ENCODE measurements at places on chromosomes 5 and 9.

DNA sequence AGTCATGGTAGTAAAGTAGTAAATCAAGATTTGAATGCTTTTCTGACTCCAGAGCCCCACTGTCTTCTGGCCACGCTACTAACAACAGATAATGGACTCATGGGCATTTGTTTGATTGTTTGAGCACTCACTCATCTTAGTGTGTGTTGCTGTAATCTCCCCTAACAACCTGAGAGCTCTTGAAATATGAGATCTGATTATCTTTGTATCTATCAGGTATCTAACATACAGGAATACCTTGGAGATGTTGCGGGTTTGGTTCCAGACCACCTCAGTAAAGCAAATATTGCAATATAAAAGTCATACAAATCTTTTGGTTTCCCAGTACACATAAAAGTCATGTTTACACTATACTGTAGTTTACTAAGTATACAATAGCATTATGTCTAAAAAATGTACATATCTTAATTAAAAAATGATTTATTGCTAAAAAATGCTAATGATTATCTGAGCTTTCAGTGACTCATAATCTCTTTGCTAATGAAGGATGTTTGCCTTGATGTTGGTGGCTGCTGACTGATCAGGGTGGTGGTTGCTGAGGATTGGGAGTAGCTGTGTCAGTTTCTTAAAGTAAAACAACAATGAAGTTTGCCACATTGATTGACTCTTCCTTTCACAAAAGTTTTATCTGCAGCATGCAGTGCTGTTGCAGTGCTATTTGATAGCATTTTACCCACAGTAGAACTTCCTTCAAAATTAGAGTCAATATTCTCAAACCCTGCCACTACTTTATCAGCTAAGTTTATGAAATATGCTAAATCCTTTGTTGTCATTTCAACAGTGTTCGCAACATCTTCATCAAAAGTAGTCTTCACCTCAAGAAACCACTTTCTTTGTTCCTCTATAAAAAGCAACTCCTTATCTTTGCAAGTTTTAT lies 92.2 kb downstream of the ZNF462 start:
- no peak for DNase-seq

DNA sequence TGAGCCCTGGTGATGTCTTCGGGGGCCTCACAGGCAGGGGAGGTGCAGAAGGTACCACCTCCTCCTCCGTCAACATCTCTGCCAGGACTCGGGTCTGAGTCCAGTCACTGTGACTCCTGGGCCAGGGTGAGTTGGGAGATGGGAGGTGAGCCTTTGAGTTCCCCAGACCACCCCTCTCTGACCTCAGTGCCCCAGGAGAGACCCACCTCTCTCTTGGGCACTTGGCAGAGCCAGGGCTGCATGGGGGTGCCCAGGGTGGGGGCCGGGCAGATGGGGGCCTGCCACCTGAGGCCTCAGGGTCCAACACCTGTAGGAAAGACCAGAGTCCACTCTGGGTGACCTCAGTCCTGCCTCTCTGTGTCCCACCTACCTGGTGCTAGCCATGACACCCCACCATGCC lies 6.8 kb downstream of the KIF12 start:
- DNase-seq = no peak

DNA sequence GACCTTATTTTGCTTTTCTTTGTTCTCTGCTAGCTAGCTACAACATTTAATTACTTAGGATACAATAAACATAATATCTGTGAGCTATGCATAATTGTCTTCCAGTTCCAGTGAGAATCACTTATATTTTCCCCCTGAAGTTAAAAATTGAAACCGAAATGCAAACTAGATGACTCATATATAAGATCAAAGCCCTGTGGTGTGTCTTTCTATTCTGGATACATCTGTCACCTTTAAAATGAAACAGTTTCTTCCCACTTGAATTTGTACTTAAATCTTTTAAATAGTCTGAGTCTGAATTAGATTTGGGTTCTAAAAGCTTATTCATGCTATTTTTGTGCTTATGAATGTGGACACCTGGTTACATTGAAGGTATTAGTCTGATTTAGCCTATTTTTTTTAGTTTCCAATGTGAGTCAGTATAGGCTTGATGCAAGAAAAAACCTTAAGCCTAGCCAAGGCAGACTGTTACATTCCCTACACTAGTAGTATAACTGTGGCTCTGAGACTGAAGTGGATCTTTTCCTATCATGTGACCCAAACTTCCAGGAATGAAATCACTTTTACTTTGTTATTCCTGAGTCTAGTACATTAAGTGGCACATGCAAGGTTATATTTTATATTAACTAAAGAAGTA lies 703.5 kb upstream of the RGMB start:
- no peak for DNase-seq

DNA sequence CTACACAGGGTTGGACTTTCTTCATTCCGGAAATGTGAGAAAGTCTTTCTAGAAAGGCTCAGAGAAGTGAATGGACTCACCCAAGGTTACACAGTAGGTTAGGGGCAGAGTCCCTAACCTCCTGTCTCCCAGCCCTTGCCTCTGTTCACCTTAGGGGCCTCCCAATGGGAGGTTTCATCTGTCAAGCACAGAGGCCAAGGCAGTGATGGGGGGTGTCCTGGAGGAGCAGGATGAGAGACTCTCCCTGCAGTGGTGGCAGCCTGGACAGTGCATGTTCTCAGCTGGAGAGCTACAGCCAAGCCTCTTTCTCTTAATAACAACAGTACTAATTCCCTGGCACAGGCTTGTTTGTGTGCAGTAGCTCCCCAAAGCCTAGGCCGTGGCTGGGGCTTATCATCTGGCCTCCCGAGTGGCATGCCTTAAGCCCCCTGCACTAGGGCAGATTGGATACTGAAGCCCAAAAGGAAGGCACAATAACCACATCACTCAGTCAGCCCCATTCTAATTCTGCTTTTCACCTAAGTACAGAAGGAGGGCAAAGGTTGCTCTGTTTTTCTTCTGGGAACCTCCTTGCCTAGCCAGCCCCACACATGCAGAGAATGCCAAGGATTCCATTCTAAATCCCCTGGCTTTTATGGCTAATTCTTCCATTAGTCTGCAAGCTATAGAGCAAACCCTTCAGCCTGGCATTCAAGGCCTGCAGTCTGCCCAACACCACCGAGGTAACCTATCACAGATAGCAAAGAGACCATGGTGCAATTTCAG lies 50.2 kb upstream of the XPA start:
- DNase-seq = no peak

- DNase-seq = no peak
These were observed 263.4 kb downstream of the SEC61B start for GRCh38 chr9:99485459-99485858.

DNA sequence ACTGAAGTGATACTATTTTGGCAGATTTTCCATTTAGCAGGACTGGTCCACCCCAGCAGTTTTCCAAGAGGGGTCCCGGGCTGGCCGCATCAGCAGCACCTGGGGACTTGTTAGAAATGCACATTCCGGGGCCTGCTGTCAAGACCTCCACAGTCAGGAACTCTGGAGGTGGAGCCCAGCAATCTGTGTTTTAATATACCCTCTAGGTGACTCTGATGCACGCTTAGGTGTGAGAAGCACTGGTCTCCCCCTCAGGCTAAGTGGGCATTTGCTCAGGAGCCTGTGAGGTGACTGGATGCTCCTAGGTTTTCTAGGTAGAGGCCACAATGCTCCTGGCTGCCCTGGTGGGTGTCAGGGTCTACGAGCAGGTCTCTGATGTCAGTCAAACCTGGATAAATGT lies 81.7 kb downstream of the DCP2 start:
- DNase-seq = no peak

DNA sequence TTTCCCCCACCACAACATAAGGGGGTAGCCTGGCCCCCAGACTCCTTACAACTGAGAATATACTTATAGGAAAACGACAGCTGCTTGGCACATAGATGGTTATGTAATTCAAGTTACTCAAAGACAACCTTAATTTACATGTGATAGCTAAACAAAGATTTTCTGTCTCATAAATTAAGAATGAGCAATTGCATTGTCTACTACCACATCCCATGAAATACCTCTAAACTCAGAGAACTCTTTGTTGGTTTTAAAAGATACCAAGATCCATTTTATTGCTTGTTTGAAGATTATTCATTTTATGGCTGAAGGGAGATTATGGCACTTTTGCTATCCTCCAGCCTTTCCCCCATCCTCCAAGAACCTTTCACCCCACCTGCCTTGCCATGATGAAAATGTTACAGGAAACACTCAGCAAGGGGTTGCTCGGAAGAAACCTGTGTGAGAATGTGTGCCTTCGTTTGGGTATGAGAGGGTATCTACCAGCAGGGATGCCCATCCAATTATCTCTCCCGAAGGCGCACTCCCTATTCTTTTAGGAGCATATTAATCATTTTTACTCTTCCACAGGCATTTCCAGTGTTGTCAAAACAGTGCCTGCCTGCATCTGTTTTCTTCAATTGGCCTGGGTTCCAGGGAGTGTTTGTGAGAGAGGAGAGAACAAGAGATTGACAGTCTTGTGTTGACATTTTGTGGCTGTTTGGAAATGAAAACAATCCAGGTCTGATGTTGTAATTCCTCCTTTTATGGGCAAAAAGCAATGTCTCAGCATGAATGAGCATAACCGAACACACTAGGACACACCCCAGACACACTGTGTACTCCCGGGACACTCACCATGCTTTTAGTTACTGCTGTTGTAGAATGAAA lies 208.0 kb upstream of the ANKRD55 start:
- DNase-seq = no peak

- no peak for DNase-seq
These were observed 134.5 kb downstream of the MTX3 start for GRCh38 chr5:79856456-79857055.

- DNase-seq = no peak
These were observed 119.6 kb upstream of the FST start for GRCh38 chr5:53360811-53361210.

- DNase-seq = no peak
These were observed 229.9 kb downstream of the SPOCK1 start for GRCh38 chr5:137269274-137269673.

- no peak for DNase-seq
These were observed 424.6 kb upstream of the WWC1 start for GRCh38 chr5:167866797-167867196.

DNA sequence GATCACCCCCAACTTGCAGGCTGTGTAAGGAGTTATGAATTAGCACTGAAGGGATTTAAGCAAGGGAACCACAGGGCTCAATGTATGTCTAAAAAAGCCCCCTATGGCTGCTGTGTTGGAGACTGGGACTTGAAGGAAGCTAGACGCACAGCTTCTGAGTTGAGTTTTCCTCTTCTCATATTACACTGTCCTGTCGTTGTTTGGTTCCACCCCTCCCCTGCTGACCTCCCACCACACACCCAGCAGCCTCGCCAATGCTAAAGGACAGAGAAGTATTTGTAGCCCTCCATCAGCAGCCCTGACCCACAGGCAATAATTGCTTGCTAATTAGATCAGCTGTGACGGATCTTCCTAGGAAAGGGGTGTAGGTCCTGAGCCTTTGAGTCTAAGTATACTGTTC lies 15.1 kb upstream of the CARTPT start:
- no peak for DNase-seq

GRCh38 chr5:43947935-43948334 lies 345.0 kb downstream of the NNT start:
- no peak for DNase-seq

- no peak for DNase-seq
These were observed 172.6 kb downstream of the RGS3 start for GRCh38 chr9:113636165-113636564.

DNA sequence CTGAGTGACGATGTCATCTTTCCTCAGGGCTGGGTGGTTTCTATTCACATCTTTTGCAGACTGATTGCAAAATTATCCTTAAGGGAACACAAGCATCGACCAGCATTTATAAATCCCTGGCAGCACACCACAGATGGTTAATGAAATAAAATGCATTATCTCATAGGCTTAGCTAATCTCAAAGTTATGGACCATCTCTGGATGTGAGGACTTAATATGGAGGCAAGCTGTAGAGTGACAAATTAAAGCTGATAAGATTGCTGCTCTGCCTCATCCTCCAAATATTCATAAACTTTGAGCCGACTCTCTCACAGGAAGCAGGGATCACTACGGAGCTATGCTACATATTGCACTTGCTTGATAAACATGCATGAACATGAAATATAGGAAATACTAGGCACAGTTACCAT lies 663.2 kb upstream of the RGMB start:
- DNase-seq = no peak

GRCh38 chr9:86604741-86605140 lies 250.5 kb upstream of the TUT7 start:
- no peak for DNase-seq

- no peak for DNase-seq
These were observed 116.1 kb upstream of the RASA1 start for GRCh38 chr5:87151547-87151946.

DNA sequence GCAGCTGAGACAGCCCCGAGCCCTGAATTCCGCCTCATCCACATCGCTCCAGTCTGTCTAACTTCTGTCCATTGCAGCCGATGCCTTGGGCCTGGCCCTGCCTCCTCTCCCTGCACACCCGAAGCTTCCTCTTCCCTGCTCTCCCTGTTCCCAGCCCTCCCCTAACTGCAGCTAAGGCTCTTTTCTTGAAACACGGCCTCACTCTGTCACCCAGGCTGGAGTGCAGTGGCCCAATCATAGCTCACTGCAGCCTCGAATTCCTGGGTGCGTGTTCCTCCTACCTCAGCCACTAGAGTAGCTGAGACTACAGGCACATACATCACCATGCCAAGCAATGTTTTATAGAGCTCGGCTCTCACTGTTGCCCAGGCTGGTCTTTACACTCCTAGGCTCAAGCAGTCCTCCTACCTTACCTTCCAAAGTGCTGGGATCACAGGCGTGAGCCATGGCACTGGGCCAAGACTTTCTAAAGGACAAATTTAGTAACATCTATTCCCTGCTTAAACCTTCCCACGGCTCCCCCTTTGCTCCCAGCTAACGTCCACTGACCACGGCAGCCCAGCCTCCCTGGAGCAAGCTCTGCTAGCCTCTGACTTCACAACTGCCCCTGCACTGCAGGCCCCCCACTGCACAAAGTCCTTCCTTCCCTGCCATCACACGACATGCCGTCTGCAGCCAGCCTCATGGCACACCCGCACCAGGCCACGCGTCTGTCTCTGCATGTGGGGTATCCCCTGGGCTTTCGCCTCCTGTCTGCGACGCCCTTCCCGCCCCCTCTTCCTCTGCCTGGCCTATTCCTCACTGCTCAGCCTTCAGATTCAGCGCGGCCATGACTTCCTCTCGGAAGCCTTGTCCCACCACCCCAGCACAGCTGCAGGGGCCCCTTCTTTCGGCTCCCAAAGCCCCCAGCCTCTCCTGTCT lies 28.6 kb downstream of the LAMC3 start:
- DNase-seq = peak; percentile 17

- peak; percentile 62 for DNase-seq
These were observed 338.0 kb downstream of the SEMA5A start for GRCh38 chr5:9207817-9208418.

GRCh38 chr9:101791938-101792337 lies 53.5 kb upstream of the GRIN3A start:
- DNase-seq = peak; percentile 19

GRCh38 chr9:28956116-28956880 lies 1383.0 kb upstream of the C9orf72 start:
- DNase-seq = no peak

- DNase-seq = no peak
These were observed 10.9 kb downstream of the SHOC1 start for GRCh38 chr9:111783857-111784256.

GRCh38 chr5:181053488-181054121 lies 13.5 kb downstream of the BTNL9 start:
- DNase-seq = no peak

- no peak for DNase-seq
These were observed 224.3 kb upstream of the S1PR3 start for GRCh38 chr9:88766778-88767503.

GRCh38 chr5:81980598-81981260 lies 8.9 kb downstream of the ATG10 start:
- DNase-seq = no peak

GRCh38 chr5:87263498-87263897 lies 4.2 kb upstream of the RASA1 start:
- DNase-seq = no peak

- no peak for DNase-seq
These were observed 24.1 kb upstream of the TCOF1 start for GRCh38 chr5:150333400-150333799.

All from G401 (cell line).